HFFc6 (cell line): ENCODE measurements at places on chromosomes 2 and 18.
A peak's percentile ranks its signal among the peaks of the same experiment; 100 is the strongest.

DNA sequence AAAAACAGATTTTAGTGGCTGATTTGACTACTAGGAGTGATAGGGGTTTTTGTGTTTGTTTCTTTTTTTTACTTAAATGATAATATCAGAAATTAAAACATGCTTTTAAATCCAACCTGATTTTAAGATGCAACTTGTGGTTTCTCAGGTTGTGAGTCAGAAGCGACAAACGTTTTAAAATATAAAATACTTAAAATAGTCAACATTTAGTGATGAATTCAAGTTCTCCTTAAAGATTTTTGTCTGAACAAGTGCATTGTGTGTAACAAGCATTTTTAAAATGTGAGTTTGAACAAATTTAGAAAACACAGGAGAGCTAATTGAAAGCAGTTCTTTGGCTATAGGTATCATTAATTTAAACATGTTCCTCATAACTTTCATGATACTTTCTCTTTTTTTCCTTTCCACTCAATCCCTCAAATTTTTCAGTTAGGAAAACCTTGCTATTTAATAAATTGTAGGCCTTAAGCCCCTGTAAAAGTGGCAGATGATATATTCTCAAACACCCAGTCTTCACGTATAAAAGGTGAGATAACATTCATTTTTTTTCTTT is 3.6 kb downstream of the TBR1 start:
- DNase-seq: no peak

- DNase-seq: no peak
Observed at GRCh38 chr2:122960759-122961641, 1064.1 kb upstream of the CNTNAP5 start.

GRCh38 chr2:58449286-58450010 is 208.3 kb upstream of the FANCL start:
- DNase-seq: no peak

DNA sequence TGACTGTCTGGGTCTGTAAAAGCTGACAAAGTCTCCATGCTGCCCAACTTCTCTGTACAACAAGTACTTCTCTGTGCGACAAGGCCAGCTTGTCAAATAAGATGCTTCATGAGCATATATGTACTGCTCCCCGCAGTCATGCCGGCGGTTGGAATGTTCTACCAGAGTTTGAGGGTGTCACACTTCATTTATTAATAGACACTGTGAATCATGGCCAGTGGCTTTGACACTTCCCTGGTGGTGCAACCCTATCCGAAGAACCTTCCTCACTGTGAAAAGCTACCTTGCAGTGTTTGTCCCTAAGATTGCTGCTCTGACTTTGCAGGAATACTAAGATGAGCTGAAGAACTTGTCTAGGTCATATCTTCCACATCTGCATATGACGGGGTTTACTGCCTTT is 120.9 kb upstream of the NRP2 start:
- no peak for DNase-seq

DNA sequence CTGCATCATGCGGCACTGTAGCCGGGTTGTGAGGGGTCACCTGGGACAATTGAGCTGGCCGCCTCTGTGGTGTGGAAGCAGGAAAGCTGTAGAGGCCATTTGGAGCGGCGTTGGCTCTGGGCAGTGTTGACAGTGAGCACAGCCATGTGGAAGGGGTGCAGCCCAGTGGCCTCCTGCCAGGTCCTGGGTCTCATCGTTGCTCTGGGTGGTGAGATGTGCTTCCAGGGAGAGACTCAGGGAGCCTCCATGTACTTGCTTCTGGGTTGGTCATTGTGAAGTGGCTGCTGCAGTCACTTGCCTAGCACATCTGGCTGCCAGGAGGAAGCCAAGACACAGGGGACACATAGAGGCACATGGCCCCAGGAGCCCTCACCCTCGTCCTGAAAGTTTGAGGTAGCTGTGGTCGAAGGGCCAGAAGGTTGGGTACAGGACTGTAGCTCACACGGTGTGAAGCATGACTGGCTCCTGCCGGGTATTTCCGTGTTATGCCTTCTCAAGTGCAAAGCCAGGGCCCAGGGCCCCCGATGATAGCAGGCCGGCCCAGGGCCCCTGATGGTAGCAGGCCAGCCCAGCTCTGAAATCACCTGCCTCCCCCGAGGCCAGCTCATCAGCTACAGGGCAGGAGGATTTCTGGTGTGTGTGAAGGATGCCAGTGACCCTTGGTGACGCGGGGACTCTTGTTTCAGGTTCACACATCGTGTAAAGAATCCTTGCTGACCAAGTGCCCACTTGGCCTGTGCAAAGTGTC is 82.6 kb downstream of the DGKD start:
- no peak for DNase-seq

DNA sequence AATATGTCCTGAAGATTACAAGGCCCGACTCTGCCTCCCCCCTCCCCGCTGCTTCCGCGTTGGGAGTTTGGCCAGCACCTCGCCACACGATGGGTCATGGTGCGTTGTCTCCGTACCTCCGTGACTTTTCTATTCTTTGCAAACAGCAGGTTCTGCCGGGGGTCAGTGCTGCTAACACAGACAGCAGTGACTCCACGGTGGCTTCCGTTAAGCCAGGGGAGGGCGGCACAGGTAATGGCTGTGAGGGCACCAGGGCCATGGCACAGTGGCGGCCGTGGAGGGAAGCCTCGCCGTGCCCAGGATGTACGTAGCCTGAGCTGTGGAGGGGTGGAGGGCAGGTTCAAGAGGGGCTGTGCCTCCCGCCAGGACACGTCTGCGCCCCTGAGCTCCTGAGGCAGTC is 115.5 kb downstream of the NFATC1 start:
- DNase-seq: no peak

DNA sequence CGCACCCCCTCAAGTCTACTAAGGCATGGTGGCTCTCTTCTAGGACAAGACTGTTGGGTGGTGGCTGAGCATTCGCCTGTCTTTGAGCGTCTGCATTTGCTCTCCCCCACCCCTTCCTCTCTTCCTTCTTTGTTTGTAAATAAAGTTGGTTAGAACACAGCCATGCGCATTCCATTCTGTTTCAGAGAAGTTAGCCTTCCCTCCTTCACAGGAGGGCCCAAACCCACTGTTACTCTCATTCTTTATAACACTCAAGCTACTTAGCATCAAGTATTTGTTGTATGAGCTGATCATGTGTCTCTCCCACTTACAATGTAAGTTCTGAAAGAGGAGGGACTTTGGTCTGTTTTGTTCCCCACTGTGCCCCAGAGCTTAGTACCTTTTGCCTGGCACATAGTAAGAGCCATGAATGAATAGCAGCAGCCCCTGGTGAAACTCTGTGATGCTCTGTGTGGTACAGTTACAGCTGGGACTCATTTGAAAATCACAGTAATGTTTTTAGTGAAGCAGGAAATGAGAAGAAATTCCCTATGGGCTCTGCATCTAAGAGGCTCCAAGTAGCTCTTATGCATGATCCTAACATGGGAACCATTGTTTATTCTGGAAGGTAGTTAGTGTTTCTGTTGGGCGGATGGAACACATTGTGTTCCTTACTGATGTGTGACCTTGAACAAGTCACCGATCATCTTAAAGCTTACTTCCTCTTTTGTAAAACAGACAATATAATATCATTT is 7.7 kb downstream of the MGAT5 start:
- DNase-seq: no peak

DNA sequence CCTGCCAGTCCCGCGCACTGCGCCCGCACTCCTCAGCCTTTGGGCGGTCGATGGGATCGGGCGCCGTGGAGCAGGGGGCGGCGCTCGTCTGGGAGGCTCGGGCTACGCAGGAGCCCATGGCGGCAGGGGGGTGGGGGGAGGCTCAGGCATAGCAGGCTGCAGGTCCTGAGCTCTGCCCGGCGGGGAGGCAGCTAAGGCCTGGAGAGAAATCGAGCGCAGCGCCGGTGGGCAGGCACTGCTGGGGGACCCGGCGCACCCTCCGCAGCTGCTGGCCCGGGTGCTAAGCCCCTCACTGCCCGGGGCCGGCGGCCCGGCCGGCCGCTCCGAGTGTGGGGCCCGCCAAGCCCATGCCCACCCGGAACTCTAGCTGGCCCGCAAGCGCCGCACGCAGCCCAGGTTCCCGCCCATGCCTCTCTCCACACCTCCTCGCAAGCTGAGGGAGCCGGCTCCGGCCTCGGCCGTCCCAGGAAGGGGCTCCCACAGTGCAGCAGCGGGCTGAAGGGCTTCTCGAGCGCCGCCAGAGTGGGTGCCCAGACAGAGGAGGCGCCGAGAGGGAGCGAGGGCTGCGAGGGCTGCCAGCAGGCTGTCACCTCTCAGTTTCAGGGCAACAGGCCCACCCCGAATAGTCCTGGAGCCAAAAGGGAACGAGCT is 74.1 kb downstream of the PSMG2 start:
- DNase-seq: no peak

- DNase-seq: no peak
Observed at GRCh38 chr2:36812196-36812595, 115.7 kb downstream of the VIT start.

- no peak for DNase-seq
Observed at GRCh38 chr2:106147665-106148064, 46.4 kb downstream of the UXS1 start.

DNA sequence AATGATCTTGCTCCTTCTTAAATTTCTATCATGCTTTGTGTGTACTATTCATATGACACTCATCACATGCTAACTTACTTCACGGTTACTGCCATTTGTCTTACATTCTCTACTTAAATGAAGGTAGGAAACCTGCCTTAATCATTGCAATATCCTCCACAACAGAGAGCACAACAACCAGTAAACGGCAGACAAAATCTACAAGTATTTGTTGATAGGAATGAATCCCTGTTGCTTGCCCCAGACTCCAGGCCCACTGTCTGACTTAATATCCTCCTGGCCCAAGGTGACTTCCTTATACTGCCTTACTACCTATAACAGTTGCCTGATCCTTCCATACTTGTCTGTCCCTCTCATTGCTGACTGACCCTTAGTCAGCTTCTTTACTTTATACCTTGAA is 3.5 kb downstream of the PPP3R1 start:
- DNase-seq: no peak

GRCh38 chr2:36468463-36469105 is 113.0 kb downstream of the CRIM1 start:
- DNase-seq: peak; percentile 76

DNA sequence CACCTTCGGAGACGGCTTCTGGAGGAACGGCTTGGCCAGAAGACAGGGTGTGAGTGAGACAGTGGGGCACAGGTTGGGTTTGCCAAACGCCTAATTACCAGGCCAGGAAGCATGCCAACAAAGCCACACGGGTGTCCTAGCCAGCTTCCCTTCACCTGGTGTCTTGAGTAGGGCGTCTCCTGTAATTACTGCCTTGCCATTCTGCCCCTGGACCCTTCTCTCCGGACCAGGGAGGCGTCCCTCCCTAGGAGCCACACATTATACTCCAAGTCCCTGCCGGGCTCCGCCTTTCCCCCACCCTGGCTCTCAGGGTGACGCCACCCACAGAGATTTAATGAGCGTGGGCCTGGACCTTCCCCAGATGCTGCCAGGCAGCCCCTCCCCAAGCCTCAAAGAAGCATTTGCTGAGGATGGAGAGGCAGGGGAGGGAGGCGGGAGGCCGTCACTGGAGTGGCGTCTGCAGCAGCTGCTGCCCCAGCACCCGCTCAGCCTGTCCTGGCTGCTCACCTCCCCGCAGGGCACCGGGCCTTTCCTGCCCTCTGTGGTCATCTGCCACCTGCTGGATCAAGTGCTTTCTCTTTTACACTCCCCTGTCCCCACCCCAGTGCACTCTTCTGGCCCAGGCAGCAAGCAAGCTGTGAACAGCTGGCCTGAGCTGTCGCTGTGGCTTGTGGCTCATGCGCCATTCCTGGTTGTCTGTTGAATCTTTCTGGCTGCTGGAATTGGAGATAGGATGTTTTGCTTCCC is 20.7 kb downstream of the FOSL2 start:
- DNase-seq: no peak

DNA sequence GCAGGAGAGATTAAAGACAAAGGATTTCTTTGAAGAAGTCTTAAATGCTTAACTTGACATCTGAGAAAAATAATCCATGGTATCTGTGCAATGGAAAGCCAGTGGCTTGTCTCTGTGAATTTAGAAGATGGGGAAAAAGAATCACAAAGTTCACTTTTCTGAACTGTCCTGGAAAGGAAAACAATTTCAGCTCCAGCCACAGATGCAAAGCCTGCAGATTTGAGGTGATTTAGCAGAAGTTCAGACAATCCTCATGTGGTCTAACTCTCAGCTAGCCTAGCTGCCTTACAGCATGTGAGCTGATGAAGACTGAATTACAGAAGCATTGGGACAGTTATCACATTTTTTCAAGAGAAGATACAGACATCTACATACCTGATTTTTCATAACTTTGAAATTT is 126.7 kb upstream of the ITGB6 start:
- DNase-seq: no peak

DNA sequence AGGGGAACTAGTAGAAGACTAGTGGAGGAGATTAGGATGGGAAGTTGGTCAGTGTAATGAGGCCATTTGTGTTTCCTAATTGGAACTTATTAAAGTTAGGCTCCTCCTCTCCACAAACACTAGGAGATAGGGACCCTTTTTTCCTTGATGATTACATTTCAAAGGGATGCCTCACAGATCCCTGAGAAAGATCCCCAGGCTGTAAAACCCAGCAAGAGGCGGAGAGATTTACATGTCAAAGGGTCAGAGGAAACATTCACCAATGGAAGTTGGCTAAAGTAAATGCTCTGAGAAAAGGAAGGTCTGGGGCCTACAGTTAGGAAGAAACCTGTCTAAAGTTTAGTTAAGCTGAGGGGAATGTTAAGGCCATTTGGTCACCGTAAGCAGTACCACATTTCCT is 1.4 kb upstream of the CCDC85A start:
- DNase-seq: peak; percentile 21

GRCh38 chr2:217367464-217367863 is 507.6 kb upstream of the TNP1 start:
- DNase-seq: peak; percentile 80

- no peak for DNase-seq
Observed at GRCh38 chr2:139357972-139358371, 577.8 kb upstream of the NXPH2 start.

DNA sequence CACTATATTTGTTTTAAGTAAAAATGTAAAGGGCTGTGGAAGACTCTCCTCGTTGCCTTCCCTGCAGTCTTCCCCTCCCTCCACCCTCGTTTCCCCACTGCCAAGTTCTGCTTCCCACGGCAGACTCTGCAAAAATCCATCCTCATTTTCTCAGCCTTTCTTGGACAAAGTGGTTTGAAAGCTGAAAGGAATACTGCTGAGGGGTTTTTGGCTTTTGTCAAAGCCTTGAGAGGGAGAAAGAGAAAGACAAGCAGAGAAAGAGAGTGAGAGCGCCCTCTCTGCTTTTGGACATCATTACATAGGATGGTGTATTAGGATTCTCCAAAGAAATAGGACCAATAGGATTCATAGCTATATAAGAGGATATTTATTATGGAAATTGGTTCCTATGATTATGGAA is 455.9 kb upstream of the SOX11 start:
- DNase-seq: no peak

DNA sequence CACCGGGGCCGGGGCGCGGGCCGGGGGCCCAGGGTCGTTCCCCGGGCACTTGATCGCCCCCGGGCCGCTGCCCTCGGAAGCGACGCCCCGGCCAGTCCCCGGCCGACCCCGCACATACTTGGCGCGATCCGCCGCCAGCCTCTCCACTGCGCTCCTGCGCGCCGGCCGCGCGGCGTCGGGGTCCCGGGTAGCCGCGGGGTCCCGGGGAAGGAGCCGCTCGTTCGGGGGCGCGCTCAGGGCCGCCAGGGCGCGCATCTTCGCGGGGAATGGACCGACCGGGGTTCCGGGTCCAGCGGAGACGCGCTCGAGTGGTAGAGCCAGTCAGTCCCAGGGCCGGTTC is 204 bp downstream of the FAM110C start:
- DNase-seq: no peak
